ENCODE measurements at places on chromosomes 7 and 10.

GRCh38 chr7:22485189-22485588 is 14.8 kb downstream of the STEAP1B start:
- no peak for DNase-seq

DNA sequence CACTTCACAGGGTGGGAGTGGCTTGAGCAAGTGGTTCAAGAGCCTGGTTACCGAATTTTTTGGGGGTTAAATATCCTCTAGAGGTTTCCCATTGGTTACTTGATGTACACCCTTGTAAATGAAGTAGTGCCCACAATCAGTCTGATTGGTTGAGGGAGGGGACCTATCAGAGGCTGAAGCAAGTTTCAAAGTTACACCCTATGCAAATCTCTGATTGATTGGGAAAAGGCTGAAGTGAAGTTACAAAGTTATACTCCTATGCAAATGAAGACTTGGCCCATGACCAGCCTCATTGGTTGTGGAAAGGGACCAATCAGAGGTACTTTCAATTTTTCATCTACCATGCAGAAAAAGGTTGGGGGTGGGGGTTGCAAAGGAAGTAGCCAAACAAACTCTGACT is 34.7 kb downstream of the UBE2D4 start:
- no peak for DNase-seq

DNA sequence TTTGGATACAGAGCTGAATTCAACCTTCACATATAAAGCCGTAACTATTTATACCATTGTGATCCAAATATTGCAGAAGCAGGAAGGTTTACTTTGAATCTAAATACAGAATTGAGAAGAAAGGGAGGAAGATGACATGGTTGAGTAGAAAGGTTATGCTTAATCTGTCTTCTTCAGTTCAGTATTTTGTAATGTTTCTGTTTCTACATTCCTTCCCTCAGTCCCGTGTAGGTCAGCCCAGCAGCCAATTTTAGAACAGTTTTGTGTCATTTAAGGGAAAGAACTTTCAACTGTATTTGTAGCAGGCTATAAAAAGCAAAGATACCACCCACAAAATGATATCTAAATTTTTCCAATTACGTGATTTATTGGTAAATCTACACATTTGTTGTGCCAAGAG is 97.4 kb downstream of the CPED1 start:
- DNase-seq = no peak

DNA sequence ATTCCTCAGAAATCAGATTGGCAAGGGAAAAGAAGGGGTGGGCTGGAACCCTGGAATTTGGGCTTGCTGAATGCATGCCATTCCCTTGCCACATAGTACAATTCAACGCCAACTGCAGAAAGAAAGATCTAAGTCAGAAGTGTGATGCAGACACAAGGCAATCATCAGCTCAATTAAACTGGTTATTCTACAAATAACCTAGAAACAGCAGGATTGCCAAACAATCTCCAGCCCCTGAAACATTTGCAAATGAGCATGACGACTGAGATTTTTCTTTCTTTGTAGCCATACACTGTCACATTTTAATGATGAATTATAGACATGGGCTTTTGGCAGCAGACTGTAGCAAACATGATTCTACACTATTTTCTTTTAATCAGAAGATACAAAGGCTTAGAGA is 16.5 kb upstream of the CREB5 start:
- no peak for DNase-seq
